ENCODE measurements at places on chromosomes 2 and 18. TPM values are rescaled to one million over a fixed set of nuclear protein-coding genes. Genes with fewer than 3 reads are reported as not detected.
A peak's percentile ranks its signal among the peaks of the same experiment; 100 is the strongest.

GRCh38 chr18:47817017-47817794, 113.3 kb downstream of the SMAD2 start:
- H3K27ac ChIP-seq = peak overlapping the region; percentile 7
- no peak overlapping the region for H3K4me3 ChIP-seq
- no peaks in the 10 kb centered on the region for H3K4me1 ChIP-seq
- no peak for DNase-seq

GRCh38 chr2:196176142-196176738, 4.9 kb upstream of the STK17B start:
- DNase-seq = no peak
- H3K4me3 ChIP-seq = no peak overlapping the region
- H3K27ac ChIP-seq = no peak overlapping the region
- H3K36me3 ChIP-seq = no peaks in the 10 kb centered on the region
- H3K4me1 ChIP-seq = no peaks in the 10 kb centered on the region

DNA sequence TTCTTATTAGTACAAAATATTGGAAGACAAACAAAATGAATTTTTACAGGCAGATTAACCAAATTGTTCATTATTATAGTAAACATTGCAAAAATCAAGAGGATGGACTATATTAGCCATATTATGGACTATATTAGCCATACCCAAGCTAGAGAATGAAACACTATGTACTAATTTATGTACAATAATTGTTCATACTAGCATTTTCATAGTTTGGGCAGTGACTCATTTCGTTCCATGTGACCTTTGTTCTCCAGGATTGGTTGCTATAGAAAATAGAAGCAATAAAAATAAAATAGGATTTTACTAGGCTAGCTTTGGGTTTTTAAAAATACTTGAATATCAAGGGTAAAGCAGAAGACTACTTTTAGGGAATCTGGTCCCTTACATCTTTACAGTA, 176.8 kb downstream of the ZEB2 start:
- H3K4me3 ChIP-seq = no peak overlapping the region
- H3K4me1 ChIP-seq = no peaks in the 10 kb centered on the region
- no peak overlapping the region for H3K27ac ChIP-seq
- no peak for DNase-seq
- no peaks in the 10 kb centered on the region for H3K27me3 ChIP-seq
- H3K36me3 ChIP-seq = no peaks in the 10 kb centered on the region

DNA sequence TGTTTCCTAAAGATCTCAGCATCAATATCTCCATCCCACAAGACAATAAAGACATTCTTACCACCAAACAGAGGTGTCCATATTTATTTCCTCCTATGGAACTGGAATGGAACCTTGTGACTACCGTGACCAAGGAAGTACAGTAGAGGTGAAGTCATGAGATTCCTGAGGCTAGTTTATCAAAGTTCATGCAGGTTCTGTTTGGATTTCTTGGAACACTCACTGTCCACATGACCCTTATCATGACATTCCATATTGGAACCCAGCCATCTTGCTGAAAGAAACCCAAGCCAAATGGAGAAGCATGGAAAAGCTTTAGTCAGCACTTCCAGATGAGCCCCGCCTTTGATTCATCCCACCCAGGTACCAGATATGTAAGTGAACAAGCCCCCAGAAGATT, 516.0 kb upstream of the POU3F3 start:
- no peaks in the 10 kb centered on the region for H3K27me3 ChIP-seq
- H3K27ac ChIP-seq = no peak overlapping the region
- DNase-seq = no peak
- no peaks in the 10 kb centered on the region for H3K36me3 ChIP-seq

GRCh38 chr2:45340318-45340717, 270.7 kb downstream of the SRBD1 start:
- no peaks in the 10 kb centered on the region for H3K27me3 ChIP-seq
- H3K36me3 ChIP-seq = no peaks in the 10 kb centered on the region
- H3K4me3 ChIP-seq = no peak overlapping the region
- no peak for DNase-seq

DNA sequence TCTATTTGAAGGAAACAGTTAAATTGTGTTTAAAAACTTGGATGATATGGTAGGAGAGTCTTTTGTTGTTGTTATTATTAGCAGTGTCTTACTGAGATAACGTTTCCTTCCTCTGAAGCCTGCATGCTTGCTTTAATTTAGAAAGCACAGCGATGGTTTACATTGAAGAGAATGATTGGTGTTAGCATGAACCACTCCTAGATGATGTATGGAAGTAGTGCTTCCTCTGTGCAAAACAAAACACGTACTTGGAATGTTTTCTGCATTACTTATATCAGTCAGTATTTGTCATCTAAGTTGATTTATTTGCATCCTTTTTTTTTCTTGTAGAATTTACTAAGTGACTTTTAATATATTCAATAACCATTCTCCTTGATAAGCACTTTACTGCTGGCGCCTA, 89.0 kb downstream of the UGGT1 start:
- H3K27me3 ChIP-seq = no peaks in the 10 kb centered on the region
- no peak overlapping the region for H3K4me3 ChIP-seq
- H3K27ac ChIP-seq = no peak overlapping the region

- no peak for DNase-seq
- no peak overlapping the region for H3K4me3 ChIP-seq
- H3K36me3 ChIP-seq = no peaks in the 10 kb centered on the region
- H3K27ac ChIP-seq = no peak overlapping the region
- no peaks in the 10 kb centered on the region for H3K27me3 ChIP-seq
Observed at GRCh38 chr18:7896805-7897518, 329.8 kb downstream of the PTPRM start.

- no peaks in the 10 kb centered on the region for H3K36me3 ChIP-seq
- no peaks in the 10 kb centered on the region for H3K27me3 ChIP-seq
Observed at GRCh38 chr2:100198461-100199230, 56.3 kb upstream of the AFF3 start.

Gene CYTIP
- total RNA-seq = 3.3 TPM

Gene FKBP7
- 6.0 TPM for total RNA-seq
